ENCODE measurements at places on chromosomes 12 and 14. TPM values are rescaled to one million over a fixed set of nuclear protein-coding genes. Genes with fewer than 3 reads are reported as not detected.
A peak's percentile ranks its signal among the peaks of the same experiment; 100 is the strongest.

Gene BAZ2A
- 87.3 TPM for total RNA-seq

Gene NABP2
- 53.3 TPM for total RNA-seq

- peak; percentile 86 for DNase-seq
Measured at GRCh38 chr12:48795550-48796455, 6.9 kb upstream of the ADCY6 start.

GRCh38 chr12:112815589-112816321, 24.2 kb downstream of the RPH3A start:
- no peak for DNase-seq

DNA sequence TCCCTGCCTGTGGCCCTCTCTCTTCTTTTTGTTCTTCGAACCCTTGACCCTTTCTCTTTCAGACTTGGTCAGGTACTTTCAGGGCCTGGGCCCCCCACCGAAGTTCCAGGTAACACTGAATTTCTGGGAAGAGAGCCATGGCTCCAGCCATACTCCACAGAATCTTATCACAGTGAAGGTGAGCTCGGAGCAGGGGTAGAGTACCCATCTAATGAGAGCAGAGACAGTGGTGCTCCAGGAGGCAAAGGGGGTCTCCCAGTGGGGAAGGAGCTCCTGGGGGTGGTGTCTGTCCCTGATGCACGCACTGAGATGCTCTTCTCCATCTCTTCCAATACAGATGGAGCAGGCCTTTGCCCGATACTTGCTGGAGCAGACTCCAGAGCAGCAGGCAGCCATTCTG, 4.7 kb downstream of the IRF9 start:
- no peak for DNase-seq

DNA sequence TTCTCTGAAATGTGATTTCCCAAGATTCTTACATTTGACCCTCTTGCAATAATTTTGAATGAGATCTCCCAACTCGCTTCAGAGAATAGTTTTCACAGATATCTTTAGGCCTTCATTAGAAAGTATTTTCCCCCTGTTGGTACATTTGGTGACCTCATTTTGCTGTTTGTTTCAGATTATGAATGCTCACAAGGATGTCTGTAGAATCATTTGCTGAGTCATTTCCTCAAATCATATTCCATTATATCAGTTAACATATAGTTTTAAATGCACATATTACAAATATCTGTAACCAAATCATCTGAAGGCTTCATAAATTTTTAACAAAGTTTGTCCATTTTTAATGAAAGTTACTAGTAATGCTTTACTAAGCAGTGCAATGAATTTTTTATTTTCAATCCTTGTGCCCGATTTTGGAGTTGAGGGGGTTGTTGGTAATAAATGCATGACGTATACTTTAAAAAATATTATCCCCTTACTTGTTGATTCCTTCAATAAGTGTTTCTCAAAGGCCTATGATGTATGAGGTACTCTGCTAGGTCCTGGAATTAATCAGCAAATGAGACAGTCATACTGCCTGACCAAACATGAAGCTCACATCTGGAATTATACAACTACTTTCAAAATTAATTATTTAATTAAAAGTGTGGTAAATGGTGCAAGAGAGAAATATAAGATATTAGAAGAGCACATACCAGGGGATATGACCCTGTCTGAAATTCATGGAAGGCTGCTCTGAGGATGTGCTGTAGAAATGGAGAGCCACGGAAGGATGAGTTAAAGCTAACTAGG, 126.9 kb upstream of the RAP1B start:
- DNase-seq = peak; percentile 6

DNA sequence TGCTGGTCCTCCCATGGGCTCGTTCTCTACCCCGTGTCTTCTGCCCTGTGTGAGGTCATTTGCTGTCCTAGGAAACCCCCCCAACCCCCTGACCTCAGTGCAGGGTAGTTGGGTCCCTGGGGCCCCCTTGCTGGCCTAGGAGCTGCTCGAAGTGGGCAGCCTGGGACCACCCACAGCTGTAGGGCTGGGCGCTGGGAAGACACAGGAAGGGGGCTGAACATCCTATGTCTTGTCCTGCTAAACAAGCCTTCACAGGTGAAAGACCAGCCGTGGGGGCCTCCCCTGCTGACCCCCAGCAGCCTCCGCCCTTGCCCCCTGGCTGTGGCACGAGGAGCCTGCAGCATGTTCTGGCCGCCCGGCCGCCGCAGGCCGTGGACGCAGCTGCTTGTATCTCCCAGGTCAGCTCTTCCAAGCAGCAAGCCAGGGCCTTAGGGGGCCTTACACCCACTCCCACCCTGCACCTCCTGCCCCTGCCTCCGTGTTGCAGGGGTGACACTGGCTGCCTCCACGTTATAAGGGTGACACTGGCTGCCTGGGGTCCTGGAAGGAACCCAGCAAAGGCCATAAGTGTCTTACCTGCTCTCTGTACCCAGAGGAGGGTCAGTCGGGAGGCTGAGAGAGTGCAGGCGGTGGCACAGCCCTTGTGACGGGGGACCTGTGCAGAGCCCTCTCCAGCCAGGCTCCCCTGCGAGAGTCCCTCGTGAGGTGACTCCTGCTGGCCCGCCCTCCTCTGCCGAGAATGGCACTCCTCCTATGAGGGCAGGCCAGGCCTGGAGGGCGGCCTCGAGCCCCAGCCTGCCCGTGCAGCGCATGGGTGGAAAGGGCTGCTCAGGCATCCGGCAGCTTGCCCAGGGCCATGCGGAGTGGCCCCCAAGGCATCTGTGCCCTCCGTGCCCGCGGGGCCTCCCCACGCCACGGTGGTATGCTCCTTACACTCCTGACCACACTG, 11.5 kb upstream of the TEX22 start:
- no peak for DNase-seq

Gene CD163
- total RNA-seq = not detected

GRCh38 chr12:80235944-80236343, 136.6 kb downstream of the OTOGL start:
- no peak for DNase-seq

GRCh38 chr12:79448816-79449215, 241.9 kb downstream of the PAWR start:
- no peak for DNase-seq

Gene CLEC7A
- total RNA-seq = not detected

Gene FAM90A1
- not detected for total RNA-seq

- DNase-seq = no peak
Measured at GRCh38 chr12:4280351-4281163, 7.0 kb downstream of the CCND2 start.

Gene RPGRIP1
- not detected for total RNA-seq
